GM03348 (cell line): ENCODE measurements at places on chromosomes 13 and 19.

GRCh38 chr19:16034958-16035560 lies 41.2 kb upstream of the TPM4 start:
- no peak for DNase-seq

DNA sequence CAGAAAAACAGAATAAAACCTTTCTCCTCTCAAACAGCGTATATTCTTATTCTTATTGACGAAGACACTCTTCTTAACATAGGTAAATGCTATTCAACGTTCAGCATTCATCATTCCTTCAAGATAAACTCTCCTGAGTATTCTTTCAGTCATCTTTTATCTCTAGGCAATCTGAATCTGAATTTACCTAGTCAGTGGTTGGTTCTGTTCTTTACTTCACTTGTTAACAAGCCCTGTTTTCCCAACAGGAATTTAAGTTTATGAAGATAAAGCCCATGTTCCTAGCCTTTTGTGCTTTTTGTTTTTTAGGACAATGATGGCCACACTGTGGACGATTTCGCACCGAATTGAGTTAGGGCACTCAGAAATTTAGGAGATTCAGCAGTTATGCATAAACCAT lies 3.2 kb downstream of the ELF1 start:
- no peak for DNase-seq

- no peak for DNase-seq
These were observed 420 bp upstream of the FSD1 start for GRCh38 chr19:4303819-4304537.

- no peak for DNase-seq
These were observed 2.8 kb upstream of the PNMA8A start for GRCh38 chr19:46474211-46474610.

DNA sequence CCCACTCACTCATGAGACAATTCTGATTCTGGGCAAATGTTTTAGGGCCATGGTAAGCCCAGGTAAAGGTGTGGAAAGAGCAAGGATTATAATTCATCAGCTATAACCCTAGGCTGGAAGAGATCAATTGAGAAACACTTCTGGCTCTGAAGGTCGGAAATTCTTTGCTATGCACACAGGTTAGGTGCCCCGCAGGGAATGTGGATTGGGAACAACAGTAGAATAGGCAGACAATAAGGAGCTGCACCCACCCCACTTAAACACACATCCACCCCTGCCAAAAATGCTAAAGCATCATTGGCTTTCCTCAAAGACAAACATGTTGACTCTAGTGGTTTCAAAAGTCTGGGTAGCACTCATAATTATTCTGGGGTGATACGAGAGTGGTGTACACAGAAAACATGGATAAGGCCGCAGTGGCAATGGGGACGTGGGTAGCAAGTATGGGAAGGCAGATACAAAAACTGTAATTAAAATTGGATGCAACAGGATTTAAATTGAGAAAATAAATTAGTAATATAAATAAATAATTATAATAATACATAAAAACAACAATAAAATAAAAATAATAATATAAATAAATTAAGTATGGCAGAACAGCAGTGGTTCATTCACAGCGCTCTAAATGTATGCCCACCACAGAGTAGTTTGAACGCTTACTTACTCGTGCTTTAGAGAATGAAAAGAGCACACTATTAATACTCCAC lies 8.6 kb downstream of the EFNB2 start:
- no peak for DNase-seq

- DNase-seq = no peak
These were observed 466.0 kb downstream of the FGF14 start for GRCh38 chr13:101935828-101936227.

- DNase-seq = no peak
These were observed 73.1 kb downstream of the LATS2 start for GRCh38 chr13:20988033-20988908.

DNA sequence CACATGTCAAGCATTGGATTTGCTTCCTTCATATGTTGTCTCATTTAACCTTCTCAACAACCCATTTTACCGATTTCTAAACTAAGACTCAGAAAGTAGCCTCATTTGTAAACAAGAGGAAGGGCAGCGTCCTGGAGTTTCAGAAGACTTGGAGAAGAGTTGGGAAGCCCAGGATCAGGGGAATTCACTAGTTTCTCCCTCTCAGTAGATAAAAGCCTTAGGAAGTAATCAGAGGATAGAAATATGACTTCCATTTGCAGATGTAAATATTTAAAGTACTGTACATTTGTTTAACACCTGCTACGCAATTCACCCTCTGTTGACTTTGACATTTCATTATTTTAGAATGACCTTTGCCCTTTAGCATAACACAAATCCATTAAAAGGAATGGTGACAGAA lies 216.4 kb downstream of the DCT start:
- no peak for DNase-seq

- DNase-seq = no peak
These were observed 1121.9 kb upstream of the PCDH20 start for GRCh38 chr13:62537593-62537992.

- no peak for DNase-seq
These were observed 4.2 kb downstream of the RCBTB2 start for GRCh38 chr13:48528720-48529119.

DNA sequence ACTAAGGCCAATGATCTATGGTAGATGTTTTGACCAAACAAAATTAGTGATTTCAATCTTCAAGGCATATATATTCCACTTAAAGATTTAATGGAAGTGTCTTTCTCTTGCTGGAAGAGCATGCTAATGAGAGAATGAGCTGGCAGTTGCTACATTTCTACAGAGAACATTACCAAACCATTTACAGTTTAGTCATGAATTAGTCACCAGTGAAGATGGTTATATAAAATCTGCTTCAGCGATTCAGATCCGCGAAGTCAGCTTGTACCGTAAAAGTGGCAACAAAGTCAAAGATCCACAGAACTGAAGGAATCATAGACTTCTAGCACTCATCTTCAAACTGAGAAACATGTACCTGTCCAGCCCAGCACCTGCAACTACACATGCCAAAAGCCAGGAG lies 156.3 kb downstream of the SLITRK5 start:
- no peak for DNase-seq

- no peak for DNase-seq
These were observed 640 bp upstream of the ZNF544 start for GRCh38 chr19:58227964-58228584.

DNA sequence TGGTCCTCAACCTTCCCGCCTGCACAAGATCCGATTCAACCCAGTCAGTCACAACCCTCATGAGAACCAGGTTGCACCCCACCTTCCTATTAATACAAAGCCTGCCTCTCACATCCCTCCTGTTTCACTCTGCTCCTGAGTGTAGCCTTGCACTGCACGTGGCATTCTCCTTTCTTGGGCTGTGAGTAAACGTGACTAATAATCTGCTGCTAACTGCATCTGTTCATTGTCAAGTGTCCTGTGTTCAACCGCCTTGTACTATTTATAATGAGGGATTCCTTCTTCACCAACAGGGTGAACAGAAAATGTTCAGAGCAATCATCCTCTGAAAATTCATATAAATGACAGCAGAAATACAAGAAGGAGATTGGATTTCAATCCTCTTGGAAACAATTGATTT lies 1608.2 kb downstream of the SLITRK5 start:
- no peak for DNase-seq

DNA sequence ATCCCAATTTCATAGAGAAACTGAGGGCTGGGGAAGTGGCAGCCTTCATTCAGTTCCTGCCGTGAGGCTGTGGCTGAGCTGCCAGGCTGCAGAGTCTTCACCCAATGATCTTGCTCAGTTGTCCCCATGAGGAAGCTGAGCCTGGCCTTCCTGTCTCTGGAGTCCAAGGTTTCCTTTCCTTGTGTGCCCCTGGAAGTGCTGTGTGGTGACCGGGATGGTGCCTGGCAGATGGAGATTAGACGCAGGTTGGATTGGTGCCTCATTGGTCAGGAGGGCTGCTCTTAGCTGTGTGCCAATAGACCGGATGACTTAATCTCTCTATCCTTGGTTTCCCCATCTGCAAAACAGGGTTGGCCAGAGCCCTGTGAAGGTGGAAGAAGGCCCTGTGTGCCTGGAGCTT lies 24.6 kb downstream of the DNM2 start:
- no peak for DNase-seq

GRCh38 chr13:98677398-98677797 lies 75.1 kb downstream of the SLC15A1 start:
- DNase-seq = no peak

GRCh38 chr19:13098277-13099072 lies 4.2 kb downstream of the LYL1 start:
- DNase-seq = peak; percentile 64

GRCh38 chr19:40321566-40322270 lies 26.5 kb downstream of the C19orf47 start:
- DNase-seq = no peak

DNA sequence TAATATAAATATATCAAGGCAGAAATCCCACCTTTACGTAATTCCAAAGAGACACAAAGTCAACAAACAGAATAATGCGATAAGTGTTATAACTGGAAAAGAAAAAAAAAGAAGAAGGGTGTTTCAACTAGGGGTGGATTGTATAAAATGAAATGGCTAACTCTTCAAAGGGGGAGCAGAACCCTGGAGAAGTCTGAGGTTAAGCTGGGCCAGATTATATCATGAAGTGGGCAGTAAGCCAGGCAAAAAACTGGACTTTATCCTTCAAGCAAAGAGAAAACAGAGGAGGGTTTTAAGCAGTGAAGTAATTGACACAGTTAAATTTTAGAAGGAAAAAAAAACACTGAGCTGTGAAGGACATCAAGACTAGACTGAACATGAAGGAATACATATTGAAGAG lies 41.9 kb downstream of the TBC1D4 start:
- no peak for DNase-seq

GRCh38 chr19:2248136-2249009 lies 750 bp upstream of the AMH start:
- no peak for DNase-seq

DNA sequence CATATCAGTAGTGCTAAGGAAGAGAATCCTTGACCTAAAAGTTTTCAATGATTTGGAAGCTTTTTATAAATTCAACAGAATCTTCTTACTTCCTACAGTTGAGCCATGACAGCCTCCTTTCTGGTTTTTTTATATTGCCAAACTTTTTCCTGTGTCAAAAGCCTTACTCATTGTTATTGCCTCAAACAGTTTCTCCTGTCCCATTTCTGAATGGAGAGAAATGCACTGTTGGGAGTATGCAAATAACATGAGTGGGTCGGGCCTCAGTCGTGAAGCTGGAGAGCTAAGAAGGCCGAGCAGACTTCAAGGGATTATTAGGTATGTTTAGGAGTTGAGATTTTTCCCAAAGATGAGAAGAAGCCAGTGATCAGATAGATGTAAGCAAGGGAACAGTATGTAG lies 766.4 kb upstream of the KLHL1 start:
- no peak for DNase-seq

DNA sequence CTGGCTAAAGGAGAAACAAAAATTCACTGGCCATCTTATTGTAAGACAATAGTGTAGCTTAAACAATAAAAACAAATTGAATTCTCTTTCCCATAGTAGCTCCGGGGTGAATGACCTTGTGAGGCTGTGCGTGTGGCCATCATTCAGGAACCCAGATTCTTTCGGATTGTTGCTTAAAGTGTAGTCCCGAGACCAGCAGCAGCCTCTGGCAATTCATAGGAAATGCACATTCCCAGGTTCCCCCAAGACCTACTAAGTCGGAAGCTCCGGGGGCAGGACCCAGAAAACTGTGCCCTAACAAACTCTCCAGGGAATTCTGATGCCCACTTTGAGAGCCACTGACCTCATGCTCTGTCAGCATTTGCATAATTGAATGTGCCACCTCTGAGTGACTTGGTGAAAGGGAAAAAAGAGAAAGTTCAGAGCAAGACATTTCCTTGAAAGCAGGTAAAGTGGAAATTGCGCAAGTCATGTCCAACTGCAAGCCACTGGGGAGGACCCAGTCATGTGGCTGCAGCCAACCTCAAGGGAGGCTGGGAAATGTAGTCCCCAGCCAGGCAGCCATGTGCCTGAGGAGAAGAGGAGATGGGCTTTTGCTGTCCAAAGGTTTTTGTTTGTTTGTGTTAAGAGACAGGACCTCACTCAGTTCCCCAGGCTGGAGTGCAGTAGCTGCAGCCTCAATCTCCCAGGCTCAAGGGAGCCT lies 50.7 kb upstream of the PNMA8B start:
- peak; percentile 40 for DNase-seq

DNA sequence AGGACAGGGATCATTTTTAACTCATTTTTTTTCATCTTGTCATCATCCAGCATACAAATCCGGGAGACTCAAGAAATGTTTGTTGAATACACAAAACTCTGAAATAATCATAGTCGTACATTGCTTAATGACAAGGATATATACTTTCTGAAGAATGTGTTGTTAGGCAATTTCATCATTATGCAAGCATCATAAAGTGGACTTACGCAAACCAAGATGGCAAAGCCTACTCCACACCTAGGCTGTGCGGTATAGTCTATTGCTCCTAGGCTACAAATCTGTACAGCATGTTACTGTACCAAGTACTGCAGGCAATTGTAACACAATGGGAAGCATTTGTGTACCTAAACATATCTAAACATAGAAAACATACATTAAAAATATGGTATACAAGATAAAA lies 264.1 kb downstream of the TSHZ3 start:
- no peak for DNase-seq

DNA sequence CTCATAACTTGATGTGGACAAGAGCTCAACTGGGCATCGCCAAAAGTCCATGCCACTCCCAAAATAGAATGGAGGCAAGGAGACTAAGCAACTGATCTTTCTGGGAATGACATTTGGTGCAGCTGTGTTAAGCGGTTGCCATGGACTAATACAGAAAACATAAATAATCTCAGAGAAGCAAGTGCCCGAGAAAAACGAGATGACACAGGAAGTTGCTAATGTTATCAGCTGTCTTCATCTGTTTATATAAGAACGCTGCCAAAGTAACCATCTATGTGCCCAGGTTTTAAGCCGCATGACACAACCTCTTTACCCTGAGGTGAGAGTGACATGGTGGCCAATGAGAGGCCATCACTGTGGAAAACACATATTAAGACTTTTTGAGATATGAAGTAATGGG lies 54.9 kb upstream of the SACS start:
- DNase-seq = no peak

DNA sequence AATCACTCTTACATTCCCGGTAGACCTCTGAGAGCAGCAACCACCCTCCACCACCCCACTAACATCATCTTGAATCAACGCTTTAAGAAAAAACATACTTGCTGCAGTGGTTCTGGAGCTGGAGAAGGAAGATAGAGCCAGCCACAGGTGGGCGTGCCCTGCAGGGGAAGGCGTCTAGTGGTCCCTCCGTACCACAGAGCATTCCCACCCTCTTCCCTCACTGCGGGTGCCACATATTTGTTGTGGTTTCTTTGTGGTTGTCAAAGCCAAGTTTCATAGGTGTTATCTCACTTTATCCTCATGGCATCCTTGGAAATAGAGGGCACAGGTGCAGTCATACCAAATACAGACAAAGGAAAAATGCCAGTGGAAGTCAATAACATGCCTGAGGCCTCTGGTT lies 22.2 kb downstream of the COL4A2 start:
- no peak for DNase-seq
